ENCODE measurements at places on chromosomes 2 and 18.

DNA sequence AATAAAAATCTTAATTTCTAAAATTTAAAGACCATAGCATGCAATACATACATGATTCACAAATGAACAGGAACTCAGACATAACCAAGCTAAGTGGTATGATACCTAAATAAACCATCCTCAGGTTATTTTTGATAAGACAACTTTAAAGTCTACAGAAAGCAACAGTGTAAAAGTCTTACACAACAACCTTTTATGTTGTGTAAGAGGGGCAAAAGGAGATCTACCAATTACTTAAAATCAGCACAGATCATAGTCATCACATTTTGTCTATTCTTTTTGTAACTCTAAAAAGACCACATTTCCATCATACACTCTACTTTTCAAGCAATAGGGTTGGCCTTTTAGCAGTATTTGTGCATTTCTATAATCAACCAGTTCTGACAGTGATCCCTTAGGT, 16.3 kb downstream of the SP3 start:
- DNase-seq: no peak

GRCh38 chr2:169362894-169363559, 693 bp upstream of the LRP2 start:
- DNase-seq: no peak

- DNase-seq: no peak
Observed at GRCh38 chr2:28394997-28395333, 2.3 kb downstream of the FOSL2 start.

DNA sequence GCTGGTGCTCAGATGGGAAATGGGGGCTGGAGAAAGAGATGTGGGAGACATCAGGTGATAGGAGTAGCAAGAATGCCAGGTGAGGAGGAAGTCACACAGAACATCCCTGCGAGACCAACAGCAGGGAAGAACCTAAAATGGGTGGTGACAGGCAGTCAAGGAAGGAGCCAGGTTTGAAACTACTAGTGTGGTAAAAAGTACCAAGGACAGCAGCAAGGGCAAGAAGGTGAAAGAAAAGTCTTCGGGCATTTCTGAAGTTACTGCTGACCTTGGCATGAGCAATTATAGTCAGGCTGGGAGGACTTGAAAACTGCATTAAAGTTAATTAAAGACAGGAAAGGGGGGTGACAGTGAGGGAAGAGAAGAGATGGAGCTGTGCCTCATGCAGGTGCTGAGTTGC, 410.4 kb downstream of the RAD51AP2 start:
- no peak for DNase-seq

GRCh38 chr2:144415386-144415785, 104.5 kb downstream of the ZEB2 start:
- DNase-seq: no peak

GRCh38 chr2:197958592-197959150, 154.3 kb downstream of the PLCL1 start:
- no peak for DNase-seq

GRCh38 chr2:225600444-225600843, 200.9 kb downstream of the NYAP2 start:
- no peak for DNase-seq

DNA sequence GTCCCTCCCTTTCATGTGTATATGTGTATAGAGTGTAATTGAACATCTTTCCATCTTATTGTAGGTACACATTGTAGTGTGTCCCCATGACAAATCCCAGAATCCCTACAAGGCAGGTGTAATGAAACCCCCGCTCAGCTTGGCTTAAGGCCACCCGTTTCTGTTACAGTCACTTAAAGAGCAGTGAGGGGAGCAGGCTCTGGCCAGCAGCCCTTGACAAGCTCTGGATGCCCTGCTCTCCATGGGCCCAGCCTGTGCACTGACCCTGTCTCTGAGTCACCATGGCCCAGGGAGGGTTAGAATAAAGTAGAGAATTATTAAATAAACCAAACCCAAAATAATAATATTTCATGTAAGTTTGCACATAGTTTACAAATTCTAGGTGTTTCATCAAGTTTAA, 17.2 kb upstream of the MAL start:
- no peak for DNase-seq

DNA sequence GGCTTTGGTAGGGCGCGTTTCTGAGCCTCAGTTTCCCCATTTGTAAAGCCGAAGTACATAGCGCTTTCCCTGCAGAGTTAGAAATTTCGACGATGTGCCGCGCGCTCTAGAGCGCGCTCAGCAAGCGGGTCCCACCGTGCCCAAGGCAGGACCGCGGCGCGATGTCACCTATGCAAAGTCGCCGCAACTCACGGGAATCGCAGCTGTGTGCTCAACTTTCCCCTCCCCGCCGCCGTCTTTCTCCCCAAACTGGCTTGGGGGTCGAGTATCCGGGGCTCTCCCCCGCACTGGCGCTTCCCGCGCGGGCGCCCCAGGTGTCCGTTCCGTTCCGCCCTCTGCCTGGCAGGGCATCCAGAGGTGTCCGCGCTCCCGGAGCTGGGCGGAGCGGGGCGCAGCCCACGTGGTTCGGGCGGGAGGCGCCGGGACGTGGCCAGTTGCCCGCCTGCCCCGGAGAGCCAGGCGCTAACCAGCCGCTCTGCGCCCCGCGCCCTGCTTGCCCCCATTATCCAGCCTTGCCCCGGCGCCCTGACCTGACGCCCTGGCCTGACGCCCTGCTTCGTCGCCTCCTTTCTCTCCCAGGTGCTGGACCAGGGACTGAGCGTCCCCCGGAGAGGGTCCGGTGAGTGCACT, at the start of gene MLPH:
Gene MLPH (plus strand): TSS at position 433 of the 630 bp plus-strand sequence. CDS start 6,176 bp downstream, outside the sequence.
- DNase-seq: peak; percentile 56

DNA sequence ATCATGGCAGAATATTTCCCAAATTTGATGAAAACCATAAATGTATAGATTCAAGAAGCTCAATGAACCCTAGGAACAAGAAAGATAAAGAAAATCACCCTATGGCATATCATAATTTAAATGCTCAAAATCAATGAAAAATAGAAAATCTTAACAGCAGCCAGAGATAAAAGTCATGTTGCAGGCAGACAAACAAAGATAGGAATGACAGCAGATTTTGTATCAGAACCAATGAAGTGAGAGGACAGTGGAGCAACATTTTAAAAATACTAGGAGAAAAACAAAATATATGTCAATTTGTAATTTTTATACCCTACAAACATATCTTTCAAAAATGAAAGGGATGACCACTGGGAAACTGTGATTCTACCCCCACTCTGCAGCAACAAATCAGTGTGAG, 203.3 kb downstream of the PIEZO2 start:
- DNase-seq: no peak

GRCh38 chr2:23635442-23636340, 250.7 kb downstream of the KLHL29 start:
- no peak for DNase-seq

DNA sequence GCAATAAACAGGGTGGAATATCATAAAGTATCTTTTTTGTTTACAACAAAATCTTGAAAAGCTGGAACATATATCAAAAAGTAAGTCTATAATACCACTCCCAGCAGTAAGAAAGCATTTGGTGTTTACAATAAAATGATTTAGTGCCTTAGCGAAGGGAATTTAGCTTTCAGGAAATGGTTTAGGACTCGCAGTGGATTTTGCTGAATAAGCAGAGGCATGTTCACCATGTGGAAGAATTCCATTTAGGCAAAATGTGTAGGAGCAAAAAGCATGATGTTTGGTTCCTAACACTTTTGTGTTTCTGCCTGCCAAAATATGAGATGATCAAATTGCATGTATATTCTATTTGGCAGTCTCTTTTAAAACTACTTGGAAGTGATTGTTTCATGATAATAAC, 163.6 kb downstream of the AGPS start:
- DNase-seq: no peak

DNA sequence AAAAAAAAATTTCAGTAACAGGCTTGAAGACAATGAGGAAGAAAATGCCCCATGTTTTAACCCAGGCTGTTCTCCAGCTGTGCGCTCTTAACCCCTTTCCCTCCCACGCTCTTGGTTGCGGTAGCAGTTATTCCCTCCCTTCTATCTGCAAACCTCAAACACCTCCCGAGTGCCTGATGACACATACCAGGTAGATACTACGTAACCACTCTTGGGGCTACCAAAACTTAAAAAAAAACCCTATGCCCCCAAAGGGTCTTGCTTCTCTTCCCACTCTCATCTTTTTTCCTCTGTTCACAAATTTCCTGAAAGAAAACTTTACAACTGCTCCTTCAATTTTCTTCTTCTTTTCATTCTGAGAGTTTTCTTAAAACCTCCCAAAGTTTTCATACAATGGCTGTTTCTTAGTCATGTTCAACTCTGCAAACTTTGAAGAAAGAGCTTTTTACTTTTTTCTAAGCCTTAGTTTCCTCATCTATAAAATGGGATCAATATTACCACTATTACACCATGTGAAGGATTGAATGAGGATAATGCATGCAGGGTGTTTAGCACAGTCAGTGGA, 4.9 kb upstream of the DRC1 start:
- no peak for DNase-seq

GRCh38 chr2:149737896-149738295, 150.3 kb upstream of the MMADHC start:
- DNase-seq: no peak

- DNase-seq: peak; percentile 48
Observed at GRCh38 chr2:171086352-171087290, 74.1 kb downstream of the TLK1 start.

- no peak for DNase-seq
Observed at GRCh38 chr2:109648041-109648527, 33.9 kb downstream of the SOWAHC start.

DNA sequence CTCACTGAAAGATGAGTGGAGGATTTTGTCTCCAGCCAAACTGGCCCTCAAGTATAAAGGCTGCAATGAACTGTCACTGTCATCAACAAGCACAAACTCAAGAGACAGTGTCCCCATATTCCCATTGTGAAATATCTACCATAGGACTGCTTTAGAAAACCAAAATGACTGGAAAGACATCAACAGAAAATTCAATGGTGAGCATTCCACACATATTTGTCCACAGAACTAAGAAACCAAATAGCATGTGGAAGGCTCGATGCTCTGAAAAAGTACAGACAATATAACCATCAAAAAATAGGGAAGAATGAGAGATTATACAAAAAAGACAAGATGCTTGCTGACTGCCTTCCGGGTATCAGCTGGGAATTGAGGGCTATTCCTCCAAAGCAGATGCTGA, 37.6 kb downstream of the TGFBRAP1 start:
- DNase-seq: no peak

GRCh38 chr2:99403524-99403923, 66.3 kb downstream of the EIF5B start:
- no peak for DNase-seq

- DNase-seq: no peak
Observed at GRCh38 chr2:74653589-74653984, 460 bp upstream of the SEMA4F start.
